Stimulated activated CD4-positive, alpha-beta T cell treated with anti-CD3 and anti-CD28 coated beads, Interleukin-1b, Interleukin-23, amount 100 ng/mL, for 4 hours (primary cell): ENCODE measurements at places on chromosomes 7 and 10.

- DNase-seq: no peak
Measured at GRCh38 chr7:159120540-159120919, 24.1 kb downstream of the VIPR2 start.

DNA sequence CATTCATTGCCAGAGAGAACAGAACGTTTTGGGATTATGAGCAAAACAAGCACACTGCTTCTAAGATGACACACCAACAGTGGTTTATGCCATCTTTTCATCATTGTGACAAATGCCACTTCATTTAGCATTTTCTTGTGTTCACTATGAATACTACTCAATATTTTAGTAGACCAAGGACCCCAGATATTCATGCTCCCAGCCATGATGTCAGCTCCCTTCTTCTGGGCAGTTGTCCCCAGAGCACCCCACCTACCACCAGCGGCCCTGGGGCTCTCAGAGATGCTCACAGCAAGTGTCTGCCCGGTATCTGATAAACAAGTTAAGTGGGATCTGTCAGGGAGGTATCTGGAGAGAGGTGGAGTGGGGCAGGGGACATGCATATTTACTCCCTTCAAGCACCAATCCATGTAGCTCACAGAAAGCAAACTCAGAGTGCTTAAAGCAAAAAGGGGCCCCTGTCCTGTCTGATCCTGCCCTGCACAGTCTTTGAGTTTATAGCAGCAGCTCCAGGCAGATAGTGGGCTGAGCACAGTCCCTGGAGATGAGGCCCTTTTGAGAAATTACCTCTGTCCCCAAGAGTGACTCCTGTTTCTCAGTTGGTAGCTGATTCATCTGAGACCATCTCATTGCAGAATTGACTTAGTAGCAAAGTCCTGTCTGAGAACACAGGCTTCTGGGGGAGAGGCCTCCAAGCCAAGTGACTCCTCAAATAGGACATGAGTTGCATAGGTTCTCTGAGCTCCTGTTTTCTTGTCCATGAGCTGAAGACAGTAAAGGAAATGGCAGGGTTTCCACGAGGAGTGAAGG, 281.8 kb upstream of the KLF6 start:
- no peak for DNase-seq

DNA sequence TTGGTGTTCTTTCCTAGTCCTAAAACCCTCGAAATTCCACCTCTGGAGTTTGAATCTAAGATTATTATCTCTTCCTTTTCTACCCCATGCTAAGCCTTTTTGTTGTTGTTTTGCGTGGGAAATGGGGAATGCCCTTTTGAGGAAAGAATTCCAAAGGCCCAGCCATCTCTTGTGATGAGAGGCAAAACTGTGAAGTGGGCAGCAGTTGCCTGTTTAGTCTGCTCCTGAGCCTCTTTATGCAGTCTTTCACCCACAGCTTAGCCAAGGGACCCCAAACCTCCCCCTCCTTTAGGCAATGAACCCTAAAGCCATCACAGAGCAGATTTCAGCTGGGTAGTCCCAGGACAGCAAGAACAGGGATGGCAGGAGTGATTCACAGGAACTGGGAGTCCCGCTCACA, 95.5 kb downstream of the DNMBP start:
- no peak for DNase-seq

DNA sequence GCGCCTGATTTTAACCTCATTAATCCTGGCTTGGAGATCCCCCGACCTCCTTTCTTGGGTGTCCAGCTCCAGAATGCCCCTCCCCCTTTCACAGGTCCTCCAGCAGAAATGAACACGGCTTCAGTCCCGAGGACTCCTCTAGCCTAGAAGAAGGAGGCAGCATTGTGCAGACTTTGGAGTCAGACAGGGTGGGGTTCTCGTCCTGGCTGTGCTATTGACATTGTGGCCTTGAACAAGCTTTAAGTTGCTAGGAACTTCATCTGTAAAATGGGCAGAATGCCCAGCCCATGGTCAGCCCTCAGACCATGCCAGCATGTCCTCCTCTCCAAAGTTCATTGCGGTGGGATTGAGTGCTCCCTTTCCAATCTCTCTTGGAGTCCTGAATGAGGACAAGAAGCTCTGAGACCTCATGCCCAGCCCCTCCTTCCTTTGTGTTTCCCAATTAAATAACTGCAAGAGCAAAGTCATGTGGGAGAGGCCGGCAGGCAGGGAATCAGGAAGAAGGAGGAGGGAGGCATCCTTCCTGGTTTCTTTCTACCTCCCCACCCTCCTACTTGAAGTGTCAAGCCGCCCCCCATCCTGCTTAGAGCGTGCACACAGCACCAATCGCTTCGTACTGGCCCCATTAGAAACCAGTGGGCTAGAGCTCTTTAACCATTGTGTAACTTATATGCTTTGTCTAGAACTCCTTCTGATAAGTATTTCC, 86.4 kb downstream of the RBM20 start:
- no peak for DNase-seq

GRCh38 chr7:16411391-16411790, 9.9 kb downstream of the CRPPA start:
- DNase-seq: no peak

- DNase-seq: no peak
Measured at GRCh38 chr7:55110282-55110992, 91.6 kb downstream of the EGFR start.

- DNase-seq: peak; percentile 75
Measured at GRCh38 chr7:148527717-148528168, 62.8 kb upstream of the C7orf33 start.

DNA sequence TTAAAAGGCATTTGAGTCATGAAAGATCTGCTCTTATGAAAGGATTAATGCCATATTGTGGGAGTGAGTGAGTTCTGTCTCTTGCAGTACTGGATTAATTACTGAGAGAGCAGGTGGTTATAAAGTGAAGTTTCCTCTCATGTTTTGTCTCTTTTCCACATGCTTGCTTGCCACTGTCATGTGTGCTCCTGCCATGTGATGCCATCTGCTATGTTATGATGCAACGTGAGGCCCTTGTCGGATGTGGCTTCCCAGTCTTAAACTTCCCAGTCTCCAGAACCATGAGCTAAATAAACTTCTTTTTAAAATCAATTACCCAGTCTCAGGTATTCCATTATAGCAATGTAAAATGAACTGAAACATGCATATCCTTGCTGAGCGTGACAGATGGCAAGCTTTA, 22.7 kb upstream of the TCTN3 start:
- no peak for DNase-seq

DNA sequence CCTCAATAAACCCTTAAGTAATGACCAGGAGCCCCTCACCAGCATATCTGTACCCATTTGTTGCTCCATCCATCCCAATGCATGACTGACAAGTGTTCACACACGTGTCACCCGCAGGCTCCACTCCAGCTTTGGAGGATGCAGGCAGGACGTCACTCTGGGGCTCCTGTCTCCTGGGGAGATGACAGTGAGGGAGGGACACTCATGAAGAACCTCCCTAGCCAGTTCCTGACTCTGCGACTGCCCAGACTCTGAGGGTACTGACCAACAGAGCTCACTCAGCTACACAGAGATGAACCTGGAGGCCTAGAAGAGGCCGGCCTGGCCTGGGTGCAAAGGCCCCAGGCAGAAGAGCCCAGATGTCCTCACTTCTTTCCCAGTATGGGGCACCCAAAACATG, 135.1 kb upstream of the RET start:
- no peak for DNase-seq

GRCh38 chr10:132988988-132989387, 46.6 kb upstream of the CFAP46 start:
- DNase-seq: no peak

- DNase-seq: no peak
Measured at GRCh38 chr10:131964298-131964697, 17.4 kb downstream of the BNIP3 start.

DNA sequence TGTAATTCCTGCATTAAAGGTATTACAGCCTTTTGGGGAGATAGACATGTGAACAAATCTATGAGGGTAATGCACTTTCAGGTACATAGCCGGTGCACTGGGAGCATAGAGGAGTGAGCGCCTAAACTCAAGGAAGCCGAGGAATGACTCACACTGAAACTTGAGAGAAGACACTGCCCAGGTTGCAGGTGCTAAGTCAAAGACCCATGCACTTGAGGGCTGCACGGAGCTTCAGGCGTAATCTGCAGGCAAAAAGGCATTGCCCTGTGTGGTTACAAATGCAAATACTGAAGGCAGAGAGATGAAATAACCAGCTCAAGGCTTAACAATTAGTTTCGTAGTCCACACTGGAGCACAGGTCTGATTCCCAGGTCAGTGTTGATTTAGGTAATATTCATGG, 51.0 kb upstream of the OSBPL3 start:
- no peak for DNase-seq

GRCh38 chr7:140348161-140348849, 50.0 kb downstream of the SLC37A3 start:
- no peak for DNase-seq

- DNase-seq: no peak
Measured at GRCh38 chr7:152633504-152633903, 42.4 kb downstream of the XRCC2 start.

- DNase-seq: no peak
Measured at GRCh38 chr10:68208424-68209042, 23.4 kb downstream of the ATOH7 start.

GRCh38 chr7:69754476-69754875, 156.2 kb downstream of the AUTS2 start:
- no peak for DNase-seq

GRCh38 chr10:82813856-82814255, 938.9 kb downstream of the NRG3 start:
- DNase-seq: no peak
